Kasumi-1 (cell line): ENCODE measurements at places on chromosomes 4 and X.
A peak's percentile ranks its signal among the peaks of the same experiment; 100 is the strongest.

GRCh38 chr4:54085284-54085683 lies 14.7 kb upstream of the GSX2 start:
- no peak for DNase-seq

- no peak for DNase-seq
Measured at GRCh38 chr4:1538941-1539772, 132.9 kb upstream of the NKX1-1 start.

- no peak for DNase-seq
Measured at GRCh38 chr4:68366600-68366999, 16.7 kb upstream of the YTHDC1 start.

DNA sequence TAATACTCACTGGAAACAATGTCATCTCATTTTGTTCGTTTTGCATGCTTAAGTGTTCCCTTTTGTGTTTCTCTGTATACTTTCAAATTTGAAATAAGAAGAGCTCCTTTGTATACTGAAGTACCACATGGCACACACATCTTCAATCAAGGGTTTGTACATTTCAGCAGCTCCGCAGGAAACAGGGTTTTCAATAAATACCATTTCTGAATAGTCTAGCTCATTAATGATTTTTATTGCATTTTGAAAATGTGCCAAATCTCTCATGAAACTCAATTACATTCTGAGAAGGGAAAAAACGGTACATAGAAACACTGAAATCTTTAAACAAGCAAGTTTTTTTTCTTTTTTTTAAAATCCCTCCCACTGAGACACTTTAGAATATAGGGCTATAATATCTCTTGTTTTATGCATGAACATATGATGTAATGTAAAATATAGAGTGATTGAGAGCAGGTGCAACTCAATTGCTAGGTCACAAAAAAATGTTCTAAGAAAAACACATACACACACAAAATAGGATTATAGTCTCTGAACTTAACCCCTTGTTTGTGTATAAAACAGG lies 914.2 kb upstream of the PCDH7 start:
- no peak for DNase-seq

GRCh38 chrX:120446498-120446897 lies 22.6 kb downstream of the LAMP2 start:
- no peak for DNase-seq

DNA sequence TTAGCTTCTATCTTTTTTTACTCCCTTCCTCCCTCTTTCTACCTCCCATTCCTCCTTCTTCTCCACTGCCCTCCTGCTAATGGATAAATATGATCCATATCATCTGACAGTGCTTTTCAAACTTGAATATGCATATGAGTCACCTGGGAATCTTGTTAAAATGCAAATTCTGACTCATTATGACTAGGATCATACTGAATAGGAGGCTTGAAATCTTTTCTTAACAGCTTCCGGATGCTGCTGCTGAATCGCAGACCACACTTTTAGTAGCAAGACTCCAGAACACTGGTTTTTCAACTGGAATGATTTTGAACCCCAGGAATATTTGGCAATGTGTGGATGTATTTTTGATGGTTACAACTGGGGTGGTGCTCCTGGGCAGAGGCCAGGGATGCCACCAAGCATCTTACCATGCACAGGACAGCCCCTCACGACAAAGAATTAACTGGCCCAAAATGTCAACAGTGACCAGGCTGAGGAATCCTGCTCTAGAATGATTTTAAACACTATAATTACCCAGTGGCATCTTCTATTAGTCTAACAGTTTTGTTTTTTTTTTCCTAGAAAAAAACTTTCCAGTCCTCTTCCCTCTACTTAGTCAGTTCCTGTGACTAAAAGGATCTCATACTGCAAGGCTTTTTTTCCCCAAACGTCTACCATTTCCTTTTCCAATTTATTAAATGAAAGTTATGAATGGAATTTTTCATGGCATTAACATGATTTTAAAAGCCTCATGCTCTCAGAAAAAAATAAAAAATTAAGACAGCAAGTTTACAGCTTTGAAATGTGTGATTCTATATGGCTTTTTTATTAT lies 10.6 kb upstream of the PYURF start:
- DNase-seq: no peak

DNA sequence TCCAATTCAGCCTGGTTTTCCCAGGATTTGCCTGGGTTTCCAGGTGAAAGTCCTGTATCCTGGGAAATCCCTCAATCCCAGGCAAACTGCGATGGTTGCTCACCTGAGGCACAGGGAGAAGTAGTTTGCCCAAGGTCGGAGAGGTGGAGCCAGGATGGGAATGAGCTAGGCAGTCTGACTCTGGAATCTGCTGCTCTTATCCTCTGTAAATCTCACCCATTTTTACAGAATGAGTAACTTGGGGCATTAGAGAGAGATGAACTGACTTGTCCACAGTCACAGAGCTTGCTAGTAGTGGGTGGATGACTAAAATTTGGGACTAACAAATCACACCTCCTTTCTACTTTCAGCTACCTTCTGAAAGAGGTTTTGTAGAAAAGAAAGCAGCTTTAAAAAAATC lies 9.8 kb upstream of the ARX start:
- no peak for DNase-seq

- DNase-seq: no peak
Measured at GRCh38 chrX:56268888-56269287, 36.7 kb downstream of the KLF8 start.

DNA sequence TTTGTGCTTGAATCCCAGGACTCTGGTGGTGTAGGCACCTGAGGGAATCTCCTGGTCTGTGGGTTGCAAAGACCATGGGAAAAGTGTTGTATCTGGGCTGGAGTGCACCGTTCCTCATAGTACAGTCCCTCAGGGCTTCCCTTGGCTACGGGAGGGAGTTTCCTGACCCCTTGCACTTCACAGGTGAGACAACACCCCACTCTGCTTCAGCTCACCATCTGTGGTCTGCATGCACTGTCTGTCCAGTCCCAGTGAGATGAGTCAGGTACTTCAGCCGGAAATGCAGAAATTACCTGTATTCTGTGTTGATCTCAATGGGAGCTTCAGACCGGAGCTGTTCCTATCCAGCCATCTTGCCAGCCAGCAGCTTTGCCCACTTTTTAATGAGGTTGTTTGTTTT lies 353.0 kb upstream of the IRS4 start:
- DNase-seq: no peak

DNA sequence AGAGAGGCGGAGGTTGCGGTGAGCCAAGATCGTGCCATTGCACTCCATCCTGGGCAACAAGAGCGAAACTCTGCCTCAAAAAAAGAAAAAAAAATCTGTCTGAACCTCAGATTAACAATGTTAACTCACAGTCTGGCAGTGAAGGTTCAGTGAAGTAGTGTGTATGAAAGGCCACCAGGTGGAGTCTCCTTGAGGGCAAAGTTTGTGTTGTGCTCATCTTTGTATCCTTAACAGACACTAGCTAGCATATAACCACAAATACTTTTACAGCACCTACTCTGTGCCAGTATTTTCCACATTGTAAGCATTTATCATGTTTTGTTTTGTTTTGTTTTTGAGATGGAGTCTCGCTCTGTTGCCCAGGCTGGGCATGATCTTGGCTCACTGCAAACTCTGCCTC lies 46.0 kb upstream of the MGST2 start:
- DNase-seq: peak; percentile 81

GRCh38 chr4:57040510-57040909 lies 61.8 kb downstream of the POLR2B start:
- DNase-seq: no peak

DNA sequence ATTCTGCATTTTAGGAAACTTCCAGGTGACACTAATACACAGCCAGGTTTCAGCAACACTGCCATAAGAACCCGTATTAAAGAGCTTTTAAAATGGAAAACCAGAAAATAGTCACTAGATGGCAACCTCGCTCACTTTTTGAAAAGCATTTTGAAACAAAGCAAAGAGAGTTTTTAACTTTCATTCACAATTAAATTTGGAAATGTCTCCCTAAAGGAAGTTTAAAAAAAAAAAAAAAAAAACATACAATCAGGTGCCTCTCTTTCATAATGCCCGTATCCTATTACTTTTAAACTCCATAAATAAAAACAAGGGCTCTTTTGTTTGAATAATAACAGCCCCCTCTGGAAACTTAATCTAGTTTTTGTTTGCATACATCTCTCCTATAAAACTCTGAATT lies 20.3 kb downstream of the MEPE start:
- peak; percentile 87 for DNase-seq

DNA sequence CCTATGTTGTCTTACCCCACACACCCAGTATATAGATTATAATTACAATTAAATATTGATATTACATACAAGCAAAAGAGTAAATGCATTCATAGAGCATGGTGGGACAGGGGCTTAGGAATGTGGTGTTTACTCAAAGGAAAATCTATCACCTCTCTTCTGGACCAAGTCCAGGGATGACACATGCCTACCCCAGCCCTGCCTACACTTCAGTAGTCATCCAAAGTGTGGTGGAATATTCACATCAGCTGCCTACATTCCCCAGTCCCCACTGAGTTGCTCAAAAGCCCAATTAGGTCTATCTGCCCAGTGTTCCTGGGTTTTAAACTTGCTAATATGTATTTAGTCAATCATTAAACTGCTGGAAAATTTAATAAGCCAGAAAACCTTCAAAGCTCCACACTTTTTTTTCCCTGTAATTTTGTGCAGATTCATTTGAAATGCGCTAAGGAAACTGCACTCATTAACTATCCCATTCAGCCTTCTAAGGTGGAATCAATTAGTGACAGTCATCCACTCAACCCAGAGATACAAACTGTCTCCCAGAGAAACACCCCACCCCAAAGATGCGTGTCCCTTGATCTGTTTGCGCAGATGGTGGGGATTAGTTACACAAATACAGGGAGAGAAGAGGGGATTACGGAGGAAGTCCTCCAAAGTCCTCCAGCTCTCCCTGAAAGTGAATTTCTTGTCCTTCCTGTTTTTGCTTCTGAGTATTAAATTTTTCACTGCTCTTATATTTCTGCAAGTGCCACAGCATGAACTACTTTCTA lies 91.7 kb upstream of the KDR start:
- peak; percentile 48 for DNase-seq

DNA sequence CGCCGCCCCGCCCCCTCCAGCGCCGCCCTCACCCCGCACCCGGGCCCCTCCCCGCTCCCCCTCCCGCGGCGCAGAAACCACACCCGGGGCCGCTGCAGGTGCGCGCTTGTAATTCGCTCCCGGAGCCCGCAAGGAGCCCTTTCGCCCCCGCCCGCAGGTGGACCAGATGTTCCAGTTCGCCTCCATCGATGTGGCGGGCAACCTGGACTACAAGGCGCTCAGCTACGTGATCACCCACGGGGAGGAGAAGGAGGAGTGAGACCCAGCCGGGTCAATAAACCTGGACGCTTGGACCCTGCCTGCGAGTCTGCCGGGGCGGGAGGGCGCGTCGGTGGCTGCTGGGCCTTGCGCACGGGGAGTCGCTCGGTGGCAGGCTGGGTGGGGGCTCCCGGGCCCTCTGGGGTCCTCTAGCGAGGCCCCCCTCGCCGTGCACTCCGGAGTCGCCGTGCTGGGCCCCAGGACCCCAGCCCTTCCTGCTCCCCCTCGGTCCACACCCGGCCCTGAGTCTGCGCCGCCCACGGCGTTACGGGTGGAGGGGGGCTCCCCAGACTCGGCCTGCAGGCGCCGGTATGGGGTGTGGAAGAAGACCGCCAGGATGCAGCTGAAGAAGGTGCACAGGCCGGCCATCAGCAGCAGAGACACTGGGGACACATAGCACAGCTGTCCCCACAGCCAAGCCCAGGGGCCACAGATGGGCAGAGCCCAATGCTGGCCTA lies 7.1 kb downstream of the SLC49A3 start:
- DNase-seq: no peak

GRCh38 chr4:113834298-113834697 lies 72.8 kb upstream of the CAMK2D start:
- DNase-seq: no peak

DNA sequence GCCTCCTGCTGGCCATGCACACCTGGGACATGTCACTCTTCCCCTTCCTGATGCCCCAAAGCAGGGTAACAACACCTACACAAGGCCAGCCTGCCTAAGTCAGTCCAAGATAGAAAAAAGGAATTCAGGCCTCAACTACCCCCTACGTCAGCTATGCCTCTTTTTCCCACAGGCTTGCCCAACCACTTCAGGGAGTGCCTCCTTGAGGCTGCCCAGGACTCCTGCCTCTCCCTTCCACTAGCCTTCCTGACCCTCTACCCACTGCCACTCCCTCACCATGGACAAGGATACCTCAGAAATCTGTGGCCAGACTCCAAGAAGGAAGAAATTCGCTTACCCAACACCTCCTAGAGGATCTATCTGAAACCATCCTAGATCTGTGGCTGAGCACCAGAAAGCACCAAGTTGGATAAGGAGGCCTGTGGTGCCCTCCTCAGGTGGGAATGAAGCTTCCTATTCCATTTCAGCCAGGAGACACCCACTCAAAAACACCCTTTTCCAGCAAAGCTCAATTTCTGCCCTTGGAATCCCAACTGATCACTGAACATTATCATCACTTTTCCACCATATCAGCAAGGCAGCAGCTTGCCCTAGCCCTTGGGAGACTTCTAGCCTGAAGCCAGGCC lies 1.8 kb downstream of the KDM5C start:
- no peak for DNase-seq

DNA sequence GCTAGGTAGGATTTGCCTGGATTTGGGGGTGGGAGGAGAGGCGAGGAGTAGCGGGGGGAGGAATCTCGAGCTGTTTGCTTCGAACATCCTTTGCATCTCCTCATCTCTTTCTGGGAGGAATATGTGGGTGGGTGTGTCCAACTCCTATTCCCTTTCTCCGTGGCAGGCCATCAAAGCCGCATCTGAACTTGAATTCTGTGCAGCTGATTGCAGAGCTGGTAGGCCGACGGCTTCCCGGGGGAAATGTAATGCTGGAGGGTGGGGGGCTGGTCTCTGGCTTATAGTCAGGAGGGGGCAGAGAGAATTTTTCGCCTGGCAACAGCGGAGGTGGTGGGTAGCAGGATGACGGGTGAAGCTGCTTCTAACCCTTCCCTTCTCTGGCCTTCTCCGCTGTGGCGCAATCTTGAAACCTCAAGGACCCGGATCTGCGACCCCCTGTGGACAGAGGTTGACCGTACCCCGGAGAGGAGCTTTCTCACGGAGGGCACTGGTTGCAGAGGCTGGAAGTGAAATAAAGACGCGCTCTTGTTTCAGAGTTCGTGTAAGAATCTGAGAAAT lies 628 bp downstream of the ZCCHC12 start:
- DNase-seq: no peak

- no peak for DNase-seq
Measured at GRCh38 chrX:4670606-4671005, 957.2 kb upstream of the PRKX start.

DNA sequence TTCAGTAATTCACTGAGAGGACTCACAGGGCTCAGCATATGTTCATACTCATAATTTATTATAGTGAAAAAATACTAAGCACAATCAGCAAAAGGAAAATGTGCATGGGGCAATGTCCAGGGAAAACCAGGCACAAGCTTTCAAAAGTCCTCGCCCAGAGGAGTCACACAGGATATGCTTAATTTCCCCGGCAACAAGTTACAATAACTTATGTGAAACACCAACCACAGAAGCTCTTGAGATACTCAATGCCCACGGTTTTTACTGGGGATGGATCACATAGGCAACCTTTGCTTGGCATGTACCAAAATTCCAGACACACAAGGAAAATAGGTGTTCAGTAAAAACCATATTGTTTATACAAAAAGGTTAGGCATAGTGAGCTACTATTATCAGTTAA lies 38.5 kb upstream of the STPG2 start:
- no peak for DNase-seq

GRCh38 chr4:11635342-11635741 lies 206.6 kb upstream of the HS3ST1 start:
- DNase-seq: no peak
